ENCODE measurements at places on chromosomes 2 and 18. TPM values are rescaled to one million over a fixed set of nuclear protein-coding genes. Genes with fewer than 3 reads are reported as not detected.

GRCh38 chr2:10901160-10901939, 10.4 kb upstream of the KCNF1 start:
- no peak overlapping the region for H3K4me3 ChIP-seq
- H3K27me3 ChIP-seq = peaks cover 19% of the 10 kb centered on the region
- no peaks in the 10 kb centered on the region for H3K36me3 ChIP-seq
- H3K27ac ChIP-seq = no peak overlapping the region
- peaks cover 14% of the 10 kb centered on the region for H3K4me1 ChIP-seq

- peaks cover 6% of the 10 kb centered on the region for H3K36me3 ChIP-seq
- no peak for DNase-seq
- no peak overlapping the region for H3K27ac ChIP-seq
- H3K4me1 ChIP-seq = no peaks in the 10 kb centered on the region
Measured at GRCh38 chr18:78721981-78722380, 257.6 kb upstream of the SALL3 start.

DNA sequence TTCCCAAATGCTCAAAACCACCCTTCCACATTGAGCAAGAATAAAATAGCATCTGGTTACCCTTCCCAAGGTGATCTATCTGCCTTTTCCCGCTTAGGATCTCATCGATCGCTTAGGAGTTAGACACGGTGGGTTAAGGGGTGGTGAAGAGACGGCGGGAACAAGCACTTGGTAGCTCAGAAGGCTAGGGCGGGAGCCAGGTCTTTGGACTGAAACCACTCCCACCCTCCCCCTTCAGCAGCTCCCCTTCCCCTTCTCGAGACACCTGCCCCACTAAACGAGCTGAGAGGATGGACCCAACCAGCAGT, 513 bp downstream of the THOC1 start:
- H3K27ac ChIP-seq = peak overlapping the region; percentile 98
- peaks cover 31% of the 10 kb centered on the region for H3K36me3 ChIP-seq
- DNase-seq = no peak
- no peaks in the 10 kb centered on the region for H3K27me3 ChIP-seq
- peak overlapping the region; percentile 99 for H3K4me3 ChIP-seq

DNA sequence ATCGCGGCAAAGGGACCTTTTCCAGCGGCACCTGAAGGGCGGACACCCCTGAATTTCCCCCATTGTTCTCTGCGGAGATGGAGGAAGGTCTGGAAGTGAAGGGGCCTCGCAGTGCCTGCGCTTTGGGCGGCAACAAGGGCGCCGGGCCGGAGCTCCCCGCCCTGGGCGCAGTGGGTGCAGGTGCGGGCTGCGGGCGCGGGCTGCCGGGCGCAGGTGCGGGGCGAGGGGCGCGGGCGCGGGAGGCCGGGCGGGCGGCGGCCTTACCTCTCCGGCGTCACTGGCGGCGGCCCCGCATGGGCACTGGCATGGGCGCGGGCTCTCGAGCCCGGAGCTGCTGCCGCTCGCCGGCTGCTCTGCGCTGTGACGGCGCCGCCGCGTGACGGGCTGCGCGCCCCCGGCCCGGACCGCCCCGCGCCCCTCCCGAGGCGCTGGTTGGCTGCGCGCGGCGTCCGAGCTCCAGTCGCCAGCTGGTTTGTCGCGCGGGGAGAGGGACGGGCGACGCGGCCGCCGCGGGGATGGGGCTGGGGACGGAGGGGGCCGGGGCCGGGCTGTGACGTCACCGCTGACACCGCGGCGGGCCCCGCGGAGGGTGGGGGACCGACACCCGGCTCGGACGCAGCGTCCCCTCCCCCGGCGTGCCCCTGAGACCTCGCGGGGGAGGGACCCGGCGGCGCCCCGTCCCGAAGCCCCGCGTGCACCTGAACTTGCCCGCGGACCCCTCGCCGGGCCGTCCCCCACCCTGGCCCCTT, at the start of gene KIF1A:
Gene KIF1A, minus strand, starts transcription at position 362 of the 749 bp plus-strand sequence. CDS start 22,467 bp downstream, outside the sequence.
- H3K27ac ChIP-seq = peak within 1 kb of the TSS; percentile 89
- peak; percentile 89 for DNase-seq
- peak within 1 kb of the TSS; percentile 92 for H3K4me3 ChIP-seq
- H3K4me1 ChIP-seq = peaks cover 27% of the 10 kb centered on the region

GRCh38 chr2:48249631-48250473, 280.1 kb upstream of the STON1 start:
- H3K27me3 ChIP-seq = no peaks in the 10 kb centered on the region
- H3K4me3 ChIP-seq = no peak overlapping the region
- H3K36me3 ChIP-seq = no peaks in the 10 kb centered on the region
- H3K27ac ChIP-seq = no peak overlapping the region
- no peaks in the 10 kb centered on the region for H3K4me1 ChIP-seq

RBM43 gene
- 5.2 TPM for total RNA-seq

STK39 gene
- 110 TPM for total RNA-seq

CHRNG gene
- total RNA-seq = not detected

MEX3C gene
- 86.9 TPM for total RNA-seq
